ENCODE measurements at places on chromosomes 5 and 9.

- peak; percentile 62 for DNase-seq
Observed at GRCh38 chr5:73592551-73592950, 27.0 kb downstream of the UTP15 start.

DNA sequence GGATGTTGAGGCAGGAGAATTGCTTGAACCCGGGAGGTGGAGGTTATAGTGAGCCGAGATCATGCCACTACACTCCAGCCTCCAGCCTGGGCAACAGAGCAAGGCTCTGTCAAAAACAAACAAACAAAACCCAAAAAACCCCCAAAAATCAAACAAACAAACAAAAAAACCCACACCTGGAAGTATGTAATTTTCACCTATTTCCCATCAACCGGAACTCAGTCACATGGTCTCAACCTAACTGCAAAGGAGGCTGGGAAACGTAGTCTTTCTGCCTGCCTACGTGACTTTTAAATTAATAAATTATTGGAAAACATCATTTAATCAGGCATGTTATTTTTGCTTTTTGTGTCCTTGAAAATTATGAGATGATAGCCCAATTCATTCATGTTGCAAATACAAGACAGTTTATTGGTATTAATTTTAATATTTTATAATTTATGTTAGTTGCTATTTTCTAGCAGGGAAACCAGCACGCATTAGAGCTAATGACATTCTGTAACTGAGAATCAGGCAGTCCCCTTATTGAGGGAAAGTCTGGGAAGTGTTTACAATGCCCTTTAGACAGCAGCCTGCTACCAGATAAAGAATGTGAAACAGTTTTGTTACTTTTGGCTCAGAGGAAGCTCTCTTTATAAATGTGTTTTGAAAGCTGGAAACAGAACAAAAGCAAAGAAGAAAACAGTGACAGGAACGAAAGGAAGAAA, 110.3 kb downstream of the NXNL2 start:
- no peak for DNase-seq

GRCh38 chr5:89946508-89946907, 463.0 kb downstream of the CETN3 start:
- DNase-seq = no peak

DNA sequence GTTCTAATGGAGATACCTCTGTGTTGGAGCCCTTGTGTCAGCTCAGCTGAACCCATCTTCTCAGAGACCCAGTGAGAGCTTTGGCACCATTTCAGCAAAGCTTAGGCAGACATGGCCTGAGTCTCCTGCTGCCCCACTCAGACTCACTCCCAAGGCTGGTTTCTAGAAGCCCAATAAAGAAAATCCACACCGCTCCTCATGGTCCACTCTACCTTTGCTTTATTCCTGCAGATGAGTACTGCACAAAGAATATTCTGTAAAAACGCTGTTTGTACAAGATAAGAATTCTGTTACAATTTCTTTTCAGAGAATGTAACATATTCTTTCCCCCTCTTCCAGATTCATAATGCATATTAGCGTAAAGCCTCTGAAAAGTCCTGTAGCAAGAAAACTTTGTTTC, 129.3 kb downstream of the C5orf15 start:
- no peak for DNase-seq

- DNase-seq = peak; percentile 67
Observed at GRCh38 chr5:96320797-96321196, 112.3 kb downstream of the PCSK1 start.

DNA sequence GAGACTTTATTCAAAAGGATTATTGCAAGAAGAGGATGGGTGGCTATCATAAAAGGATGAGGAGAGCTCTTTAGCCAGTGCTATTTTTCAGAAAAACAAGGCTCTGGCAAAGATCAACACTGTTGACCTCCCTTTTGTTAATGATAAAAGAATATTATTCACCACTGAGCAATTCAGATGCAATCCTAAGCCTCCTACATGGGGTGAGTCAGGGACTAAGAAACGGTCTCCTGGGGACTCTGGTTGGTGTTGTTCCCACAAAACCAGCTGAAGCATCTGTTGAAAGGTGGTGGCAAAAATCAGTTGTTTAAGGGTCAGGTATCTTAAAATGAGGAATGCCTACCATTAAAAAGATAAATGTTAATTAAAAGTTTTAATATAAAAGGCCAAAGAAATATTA, 7.7 kb upstream of the GCNT1 start:
- DNase-seq = peak; percentile 81

- no peak for DNase-seq
Observed at GRCh38 chr9:18384066-18384465, 89.9 kb upstream of the ADAMTSL1 start.

DNA sequence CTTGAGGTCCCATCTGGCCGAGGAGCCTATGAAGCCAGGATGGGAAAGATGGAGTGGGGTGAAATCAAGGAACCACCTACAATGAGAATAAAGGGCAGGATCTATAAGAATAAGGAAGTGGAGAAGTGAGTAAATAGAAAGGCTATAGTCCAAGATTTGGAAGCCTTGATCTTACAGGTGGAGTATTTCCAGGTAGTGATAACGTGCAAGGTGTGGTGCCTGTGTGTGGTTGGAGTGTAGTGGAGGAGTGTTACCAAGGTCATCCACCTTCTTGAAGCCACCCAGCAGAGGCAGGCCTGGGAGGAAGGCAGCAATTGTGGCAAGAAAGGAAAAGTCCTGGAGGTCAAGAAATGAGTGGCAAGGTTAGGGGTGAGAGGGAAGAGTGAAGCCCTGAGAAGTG, 72.9 kb downstream of the IQGAP2 start:
- DNase-seq = no peak

GRCh38 chr9:113566712-113567071, 103.2 kb downstream of the RGS3 start:
- DNase-seq = no peak

GRCh38 chr5:126745259-126745992, 31.5 kb upstream of the LMNB1 start:
- DNase-seq = no peak

Data from fibroblast of upper back skin (primary cell).